ENCODE measurements at places on chromosomes 13 and 19. TPM values are rescaled to one million over a fixed set of nuclear protein-coding genes. Genes with fewer than 3 reads are reported as not detected.

The ZNF699 gene
- 1.8 TPM for total RNA-seq

The NBEA gene
- 15.6 TPM for total RNA-seq

The NKG7 gene
- not detected for total RNA-seq

The TSKS gene
- 1.9 TPM for total RNA-seq

The CEACAM5 gene
- 0.51 TPM for total RNA-seq

The MAP4K1 gene
- total RNA-seq: 3.6 TPM
